ENCODE measurements at places on chromosomes 12 and 14.

DNA sequence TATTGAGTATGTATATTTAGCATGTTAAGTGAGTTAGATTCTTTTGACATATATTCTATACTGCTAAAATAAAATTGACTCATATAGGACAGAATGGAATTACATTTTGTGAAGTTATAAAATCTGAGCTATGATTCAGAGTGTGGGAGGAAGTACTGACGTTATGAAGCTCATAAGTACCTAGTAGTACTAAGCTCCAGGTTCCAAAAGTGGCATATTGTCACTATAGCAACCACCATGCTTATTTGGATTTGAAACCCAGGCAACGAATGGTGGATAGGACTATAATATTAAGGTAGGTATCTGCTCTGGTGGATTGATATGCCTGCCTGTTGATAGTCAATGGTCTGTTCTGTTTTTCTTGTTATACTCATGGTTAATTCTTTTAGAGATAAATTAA lies 2.2 kb upstream of the FBXO33 start:
- no peak for DNase-seq

- DNase-seq = no peak
Measured at GRCh38 chr12:59444932-59445331, 150.9 kb upstream of the SLC16A7 start.

- no peak for DNase-seq
Measured at GRCh38 chr14:100450049-100450448, 126.9 kb downstream of the SLC25A47 start.

GRCh38 chr12:121958541-121959240 lies 40.3 kb downstream of the CFAP251 start:
- no peak for DNase-seq

DNA sequence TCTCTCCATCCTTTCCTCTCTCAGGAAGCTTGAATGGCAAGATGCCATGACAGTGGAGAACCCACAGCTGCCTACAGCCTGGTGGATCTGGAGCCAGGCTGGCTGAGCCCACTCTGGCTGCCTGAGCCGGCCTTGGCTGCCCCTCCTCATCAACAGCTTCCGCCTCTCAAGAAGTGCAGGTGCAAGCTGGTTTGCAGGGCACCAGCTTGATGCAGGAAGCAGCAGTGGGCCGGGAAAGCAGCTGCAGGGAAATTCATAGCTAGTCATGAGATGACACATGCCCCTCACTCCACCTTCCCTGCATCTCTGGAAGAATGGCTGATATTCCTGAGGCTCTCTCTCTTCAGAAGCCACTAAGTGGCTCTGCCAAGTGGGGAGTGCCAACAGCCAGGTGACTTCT lies 289.1 kb downstream of the RPS29 start:
- DNase-seq = no peak

GRCh38 chr14:31371646-31372045 lies 48.7 kb downstream of the HEATR5A start:
- no peak for DNase-seq

GRCh38 chr12:121290410-121290809 lies 6.1 kb downstream of the CAMKK2 start:
- DNase-seq = no peak

- no peak for DNase-seq
Measured at GRCh38 chr14:100955201-100955600, 51.7 kb upstream of the RTL1 start.

- no peak for DNase-seq
Measured at GRCh38 chr14:25484235-25484634, 434.3 kb upstream of the STXBP6 start.

- peak; percentile 3 for DNase-seq
Measured at GRCh38 chr14:45133683-45134050, 614 bp downstream of the FKBP3 start.

GRCh38 chr12:13004361-13004760 lies 4.3 kb upstream of the HEBP1 start:
- DNase-seq = no peak

DNA sequence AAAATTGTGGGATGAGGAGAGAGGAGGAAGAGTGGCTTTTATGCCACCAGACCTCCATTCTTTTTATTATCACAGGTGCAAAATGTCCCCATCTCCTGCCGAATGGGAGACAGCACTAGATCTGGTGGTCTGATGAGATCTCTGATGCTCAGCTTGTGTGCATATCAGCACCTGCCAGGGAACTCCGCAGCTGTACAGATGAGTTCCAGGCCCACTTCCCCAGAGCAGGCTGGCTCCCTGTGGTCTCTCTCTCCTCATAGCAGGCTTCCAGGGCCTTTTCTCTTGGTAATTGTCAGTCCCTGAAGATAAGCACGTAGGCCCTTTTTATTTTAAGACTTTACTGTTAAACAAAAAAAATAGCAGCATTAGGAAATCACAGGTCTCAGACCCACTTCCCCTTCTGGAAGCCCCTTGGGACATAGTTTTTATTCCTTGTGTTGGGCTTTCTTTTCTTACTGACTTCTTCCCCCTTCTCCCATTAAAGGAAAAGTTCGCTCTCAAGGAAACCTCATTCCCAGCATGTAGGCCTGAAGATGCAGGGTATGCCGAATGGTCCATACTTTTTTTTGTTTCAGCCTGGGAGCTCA lies 4.5 kb upstream of the TBC1D30 start:
- DNase-seq = no peak

GRCh38 chr12:89721291-89721987 lies 12.8 kb upstream of the ATP2B1 start:
- peak; percentile 51 for DNase-seq

- DNase-seq = no peak
Measured at GRCh38 chr12:113633678-113634332, 162.1 kb upstream of the LHX5 start.

DNA sequence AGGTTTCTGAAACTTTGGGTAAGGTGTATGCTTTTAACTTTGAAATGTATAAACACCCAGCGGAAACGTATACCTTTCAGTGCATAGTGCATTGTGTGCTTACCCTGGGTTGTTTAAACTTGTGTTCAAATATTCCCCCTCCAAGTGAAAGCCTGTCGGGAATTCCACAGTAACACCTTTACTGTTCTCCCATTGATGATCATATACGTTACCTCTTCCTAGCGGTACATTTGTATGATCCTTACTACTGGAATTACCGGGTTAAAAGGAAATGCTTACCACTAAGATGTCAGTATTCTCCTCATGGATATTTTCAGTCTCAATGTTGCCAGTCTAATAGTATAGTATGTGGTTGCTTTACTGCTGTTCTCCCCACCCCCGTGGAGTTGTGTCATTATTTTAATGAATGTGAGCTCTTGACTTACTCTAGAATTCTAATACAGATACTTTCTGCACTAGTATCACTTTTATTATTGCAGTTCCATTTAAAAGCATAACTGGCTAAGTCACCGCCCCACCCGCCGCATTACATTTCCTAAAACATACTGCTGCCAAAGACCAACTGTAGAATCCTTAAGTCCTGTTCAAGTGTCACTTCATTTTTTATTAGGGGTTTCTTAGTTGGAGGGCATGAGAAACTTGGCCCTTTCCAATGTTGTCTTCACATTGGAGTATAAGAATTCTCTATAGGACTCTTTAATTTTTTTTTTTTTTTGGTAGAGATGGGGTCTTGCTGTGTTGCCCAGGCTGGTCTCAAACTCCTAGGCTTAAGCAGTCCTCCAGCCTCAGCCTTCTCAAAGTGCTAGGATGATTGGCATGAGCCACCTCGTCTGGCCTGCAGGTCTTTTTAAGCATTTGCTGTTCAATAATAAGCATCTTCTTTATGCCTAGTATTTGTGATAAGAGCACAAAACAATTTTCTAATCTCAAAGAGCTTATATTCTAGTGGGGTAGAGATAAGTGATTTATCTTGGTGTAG lies 24.9 kb downstream of the NUDT4 start:
- DNase-seq = no peak

DNA sequence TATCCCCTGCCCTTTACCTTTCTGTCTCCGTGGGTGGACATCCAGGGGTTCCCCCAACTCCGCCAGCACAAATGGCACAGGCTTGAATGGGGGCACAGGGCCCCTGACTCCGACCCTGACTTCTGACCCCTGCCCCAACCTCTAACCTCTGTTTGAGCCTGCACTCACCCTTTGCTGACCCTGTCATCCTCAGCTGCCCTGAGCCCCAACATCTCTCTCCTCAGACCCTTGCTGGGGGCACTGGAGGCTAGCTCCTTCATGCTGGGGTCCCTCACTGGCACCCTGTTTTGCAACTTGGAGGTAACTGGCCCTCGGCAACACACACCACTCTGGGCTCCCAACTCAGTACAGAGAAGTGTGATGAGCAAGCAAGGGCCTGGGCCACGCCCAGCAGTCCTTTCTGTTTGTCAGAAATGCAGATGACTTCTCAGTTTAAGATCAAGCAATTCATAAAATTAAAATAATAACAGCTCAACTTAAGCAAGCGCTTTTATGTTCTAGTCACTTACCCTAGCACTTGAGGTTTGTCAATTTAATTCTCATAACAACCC lies 2.1 kb downstream of the IFI27 start:
- no peak for DNase-seq

- DNase-seq = no peak
Measured at GRCh38 chr14:83300476-83301064, 1766.9 kb upstream of the SEL1L start.

DNA sequence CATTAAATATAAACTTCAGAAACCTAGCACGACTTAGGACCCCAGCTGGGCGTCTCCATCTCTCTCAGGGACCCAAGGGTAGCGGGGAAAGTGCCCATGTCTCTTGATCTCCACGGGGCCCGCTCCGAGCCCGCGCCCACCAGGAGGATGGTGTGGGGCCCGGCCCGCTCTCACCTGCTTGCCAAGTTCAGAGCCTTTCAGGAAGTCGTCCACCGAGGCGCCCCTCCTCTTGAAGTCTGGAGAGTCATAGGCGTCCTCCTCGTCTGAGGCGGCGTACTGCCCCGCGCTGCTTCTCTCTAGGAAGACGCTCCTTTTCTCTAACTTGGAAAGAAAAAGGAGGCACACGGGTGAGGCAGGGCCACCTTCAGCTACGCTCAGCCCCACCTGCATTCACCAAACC lies 96.9 kb downstream of the PIWIL1 start:
- no peak for DNase-seq

GRCh38 chr12:66120477-66120876 lies 10.1 kb downstream of the LLPH start:
- DNase-seq = no peak

- DNase-seq = no peak
Measured at GRCh38 chr12:6113691-6114475, 10.6 kb downstream of the VWF start.

DNA sequence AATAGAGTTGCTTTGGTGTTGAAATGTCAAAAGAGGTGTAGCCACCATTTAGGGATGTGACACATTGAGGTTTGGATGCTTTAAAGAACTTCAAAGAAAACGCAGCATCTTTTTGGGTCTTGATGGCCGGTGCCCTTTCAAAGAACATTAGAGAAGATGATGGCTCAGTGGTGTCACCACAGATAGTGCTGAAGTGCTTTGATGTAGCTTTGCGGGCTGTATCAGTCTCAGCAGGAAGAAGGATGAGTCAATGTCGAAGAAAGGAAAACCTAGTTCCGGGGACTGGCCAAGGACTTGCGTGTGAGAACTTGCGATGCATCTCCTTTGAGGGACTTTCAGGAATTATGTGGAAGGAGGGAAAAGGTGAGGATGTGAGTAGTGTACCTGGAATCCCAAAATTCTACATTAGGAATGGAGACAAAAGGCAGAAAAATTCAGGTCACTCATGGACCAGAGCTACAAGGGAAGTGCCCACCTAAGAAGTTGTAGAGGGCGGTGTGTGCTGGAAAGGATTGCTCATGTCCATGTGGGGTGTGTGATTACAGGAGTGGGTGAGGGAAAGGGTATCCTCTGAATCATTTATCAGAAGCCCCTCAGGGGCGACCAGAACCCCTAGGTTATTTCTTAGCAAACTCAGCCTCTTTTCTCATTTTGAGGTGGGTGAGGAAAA lies 39.7 kb upstream of the GZMB start:
- DNase-seq = peak; percentile 81

DNA sequence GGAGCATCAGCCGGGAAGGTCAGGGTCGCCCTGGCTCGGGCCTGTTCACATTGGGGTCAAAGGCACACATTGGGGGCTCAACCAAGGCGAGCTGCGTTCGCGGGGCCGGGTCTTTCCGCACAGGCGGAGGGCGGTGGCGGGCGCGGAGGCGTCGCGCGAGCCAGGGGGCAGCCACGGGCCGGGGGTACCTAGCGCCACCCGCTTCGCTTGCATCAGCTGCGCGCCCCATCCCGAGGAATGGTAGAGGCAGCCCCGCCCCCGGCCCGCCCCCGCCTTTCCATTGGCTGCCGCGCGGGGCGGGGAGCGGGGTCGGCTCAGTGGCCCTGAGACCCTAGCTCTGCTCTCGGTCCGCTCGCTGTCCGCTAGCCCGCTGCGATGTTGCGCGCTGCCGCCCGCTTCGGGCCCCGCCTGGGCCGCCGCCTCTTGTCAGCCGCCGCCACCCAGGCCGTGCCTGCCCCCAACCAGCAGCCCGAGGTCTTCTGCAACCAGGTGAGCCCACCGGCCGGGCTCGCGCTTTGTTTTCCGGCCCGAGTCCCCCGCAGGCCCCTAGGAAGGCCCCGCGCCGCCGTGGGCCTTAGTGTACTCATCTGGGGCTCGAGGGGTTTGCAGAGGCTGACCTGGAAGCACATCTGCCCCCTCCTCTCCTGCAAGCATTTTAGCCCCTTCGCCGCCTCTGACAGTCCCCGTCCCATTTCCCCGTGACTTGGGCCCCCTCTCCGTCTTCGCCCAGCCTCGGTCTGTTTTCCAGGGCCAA lies at the start of gene ALDH2:
ALDH2 (plus strand) TSS at position 326 of the 754 bp plus-strand sequence; CDS start at position 376, 50 bp downstream.
- DNase-seq = peak; percentile 29

- DNase-seq = no peak
Measured at GRCh38 chr12:41212625-41213024, 24.5 kb downstream of the PDZRN4 start.

DNA sequence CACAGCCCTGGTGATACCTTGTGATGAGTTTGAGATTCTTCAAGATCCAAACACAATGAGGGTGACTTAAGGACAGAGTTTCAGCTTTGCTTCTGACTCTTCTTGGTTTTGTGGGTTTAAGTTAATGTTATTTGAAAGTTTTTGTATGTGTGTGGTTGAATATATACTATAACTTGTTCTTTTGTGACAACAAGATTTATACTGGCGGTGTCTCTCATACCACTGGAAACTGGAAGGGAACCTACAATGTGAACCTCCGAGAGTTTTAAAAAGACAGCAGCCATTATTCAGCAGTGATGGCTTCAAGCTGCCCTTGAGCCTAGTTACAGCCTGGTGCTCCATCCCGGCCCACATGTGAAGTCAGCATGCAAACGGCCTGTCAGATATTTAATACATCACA lies 87.9 kb upstream of the IGF1 start:
- DNase-seq = no peak

- DNase-seq = no peak
Measured at GRCh38 chr14:92473261-92473968, 40.2 kb upstream of the RIN3 start.

GRCh38 chr14:64676410-64677008 lies 27.7 kb upstream of the PLEKHG3 start:
- no peak for DNase-seq

DNA sequence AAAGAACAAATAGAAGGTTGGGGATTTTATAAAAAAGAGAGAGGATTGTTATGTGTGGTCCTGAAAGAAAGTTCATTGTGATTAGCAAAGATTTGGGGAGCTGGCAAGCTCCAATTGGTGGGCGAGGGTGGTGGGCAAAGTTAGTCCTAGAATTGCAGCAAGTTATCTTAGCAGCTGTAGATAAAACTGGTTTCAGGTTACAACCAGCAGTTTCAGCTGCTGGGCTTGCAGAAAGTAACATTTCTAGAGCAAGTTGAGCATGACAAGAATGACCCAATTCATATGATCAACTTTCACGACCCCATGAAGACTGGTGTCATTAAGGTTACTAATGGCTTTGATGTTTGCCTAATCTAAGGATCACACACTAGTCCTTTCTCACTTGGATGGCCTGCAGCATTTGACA lies 177.9 kb upstream of the NUDT4 start:
- no peak for DNase-seq
